ENCODE measurements at places on chromosomes 1 and 21. TPM values are rescaled to one million over a fixed set of nuclear protein-coding genes. Genes with fewer than 3 reads are reported as not detected.

DNA sequence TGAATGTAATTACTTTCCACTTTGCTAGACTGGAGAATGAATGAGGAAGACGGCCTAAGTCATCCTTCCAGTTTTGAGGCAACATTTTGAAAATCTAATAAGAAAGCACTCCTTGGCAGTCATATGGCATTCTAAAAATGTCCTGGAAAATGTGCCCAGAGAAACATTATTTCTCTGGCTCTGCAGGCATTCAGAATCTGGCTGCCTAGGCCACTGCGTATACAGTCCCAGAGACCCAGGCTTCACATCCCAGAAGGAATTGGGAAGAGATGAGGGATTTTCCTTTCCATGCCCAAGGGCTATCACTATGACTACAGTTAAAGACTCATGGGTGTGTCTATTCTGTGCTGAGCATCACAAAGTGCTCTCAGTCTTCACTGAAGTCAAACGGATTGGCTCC, 92.9 kb downstream of the BEND5 start:
- DNase-seq: no peak
- H3K4me3 ChIP-seq: no peak overlapping the region
- H3K36me3 ChIP-seq: no peaks in the 10 kb centered on the region
- no peaks in the 10 kb centered on the region for H3K4me1 ChIP-seq
- H3K27me3 ChIP-seq: no peaks in the 10 kb centered on the region

GRCh38 chr1:112674986-112675727, 698 bp downstream of the MOV10 start:
- peaks cover 10% of the 10 kb centered on the region for H3K4me1 ChIP-seq
- no peaks in the 10 kb centered on the region for H3K27me3 ChIP-seq
- peaks cover 5% of the 10 kb centered on the region for H3K36me3 ChIP-seq
- H3K27ac ChIP-seq: peak overlapping the region; percentile 93

- H3K4me1 ChIP-seq: no peaks in the 10 kb centered on the region
- H3K27me3 ChIP-seq: no peaks in the 10 kb centered on the region
- no peak for DNase-seq
- H3K27ac ChIP-seq: no peak overlapping the region
- H3K36me3 ChIP-seq: no peaks in the 10 kb centered on the region
These were observed 97.1 kb upstream of the C1orf87 start for GRCh38 chr1:60170709-60171108.

DNA sequence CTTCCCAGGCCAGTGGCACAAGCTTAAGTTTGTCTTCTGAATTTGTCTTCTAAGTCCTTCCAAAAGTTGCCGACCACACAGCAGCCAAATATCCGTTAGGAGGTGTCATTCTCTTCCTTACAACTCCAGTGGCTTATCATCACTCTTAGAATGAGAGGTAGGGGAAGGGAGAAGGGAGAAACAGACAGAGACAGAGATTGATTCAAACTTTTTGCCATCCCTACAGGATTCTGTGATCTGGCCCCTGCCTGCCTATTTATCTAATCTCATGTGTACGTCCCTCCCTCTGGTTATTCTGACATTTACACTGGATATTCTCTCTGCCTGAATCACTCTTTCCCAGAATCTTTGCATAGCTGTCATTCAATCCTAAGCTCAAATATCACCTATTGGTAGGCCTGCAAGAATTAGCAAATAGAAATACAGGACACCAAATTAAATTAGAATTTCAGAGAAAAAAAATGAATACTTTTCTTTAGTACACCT, 488 bp upstream of the GNL2 start:
- H3K36me3 ChIP-seq: peaks cover 24% of the 10 kb centered on the region
- peak overlapping the region; percentile 80 for H3K27ac ChIP-seq
- H3K27me3 ChIP-seq: no peaks in the 10 kb centered on the region
- H3K4me3 ChIP-seq: peak overlapping the region; percentile 75

- no peak overlapping the region for H3K4me3 ChIP-seq
- no peaks in the 10 kb centered on the region for H3K27me3 ChIP-seq
- DNase-seq: no peak
- H3K27ac ChIP-seq: no peak overlapping the region
- no peaks in the 10 kb centered on the region for H3K4me1 ChIP-seq
These were observed 3.7 kb upstream of the DPT start for GRCh38 chr1:168732736-168733135.

DNA sequence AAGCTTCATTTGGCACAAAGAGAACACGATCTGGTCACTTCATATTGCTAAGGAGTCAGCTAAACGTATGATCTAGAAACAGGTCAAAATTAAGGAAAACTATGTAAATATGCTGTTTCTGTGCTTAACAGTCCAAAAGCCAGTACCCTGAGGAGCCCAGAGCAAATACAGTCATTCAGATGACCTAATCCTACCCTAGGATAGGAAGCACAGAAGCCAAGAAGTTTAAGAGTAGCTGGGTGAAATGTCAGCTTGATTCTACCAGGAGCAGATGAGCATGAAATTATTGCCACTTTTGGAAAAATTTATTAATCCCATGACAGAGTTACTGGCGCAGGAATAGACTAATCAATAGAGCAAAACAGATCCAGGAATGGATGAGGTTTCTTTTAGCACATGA, 18.3 kb downstream of the SORT1 start:
- DNase-seq: no peak
- no peaks in the 10 kb centered on the region for H3K27me3 ChIP-seq
- H3K27ac ChIP-seq: peak overlapping the region; percentile 14
- peaks cover 12% of the 10 kb centered on the region for H3K4me1 ChIP-seq
- no peaks in the 10 kb centered on the region for H3K36me3 ChIP-seq

Gene TINAGL1
- total RNA-seq: 697 TPM

Gene CSF3R
- 4.5 TPM for total RNA-seq

Gene SRRM1
- total RNA-seq: 77.4 TPM

Gene PROK1
- total RNA-seq: not detected

Gene SSU72
- 93.8 TPM for total RNA-seq

Data from heart left ventricle (tissue), 16 donors.